ENCODE measurements at places on chromosomes 4 and X.

DNA sequence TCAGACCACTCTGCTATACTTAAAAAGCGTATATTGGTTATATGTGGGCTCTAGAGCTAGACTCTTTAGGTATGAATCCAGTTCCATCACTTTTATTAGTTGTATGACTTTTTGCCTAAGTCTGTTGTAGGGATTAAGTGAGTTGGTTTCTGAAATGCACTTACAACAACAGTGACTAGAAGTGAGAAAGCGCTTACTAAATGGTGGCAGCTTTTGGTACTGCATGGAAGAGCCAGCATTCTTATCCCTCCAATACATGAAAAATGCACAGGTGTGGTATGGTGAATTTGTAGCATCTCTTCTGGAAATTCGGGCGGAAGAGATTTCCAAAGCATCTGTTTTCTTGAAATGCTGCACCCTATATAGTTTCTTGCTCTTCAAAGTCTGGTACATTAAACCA, 117.1 kb downstream of the SPANXA1 start:
- DNase-seq: no peak
- no peak overlapping the region for H3K27ac ChIP-seq

DNA sequence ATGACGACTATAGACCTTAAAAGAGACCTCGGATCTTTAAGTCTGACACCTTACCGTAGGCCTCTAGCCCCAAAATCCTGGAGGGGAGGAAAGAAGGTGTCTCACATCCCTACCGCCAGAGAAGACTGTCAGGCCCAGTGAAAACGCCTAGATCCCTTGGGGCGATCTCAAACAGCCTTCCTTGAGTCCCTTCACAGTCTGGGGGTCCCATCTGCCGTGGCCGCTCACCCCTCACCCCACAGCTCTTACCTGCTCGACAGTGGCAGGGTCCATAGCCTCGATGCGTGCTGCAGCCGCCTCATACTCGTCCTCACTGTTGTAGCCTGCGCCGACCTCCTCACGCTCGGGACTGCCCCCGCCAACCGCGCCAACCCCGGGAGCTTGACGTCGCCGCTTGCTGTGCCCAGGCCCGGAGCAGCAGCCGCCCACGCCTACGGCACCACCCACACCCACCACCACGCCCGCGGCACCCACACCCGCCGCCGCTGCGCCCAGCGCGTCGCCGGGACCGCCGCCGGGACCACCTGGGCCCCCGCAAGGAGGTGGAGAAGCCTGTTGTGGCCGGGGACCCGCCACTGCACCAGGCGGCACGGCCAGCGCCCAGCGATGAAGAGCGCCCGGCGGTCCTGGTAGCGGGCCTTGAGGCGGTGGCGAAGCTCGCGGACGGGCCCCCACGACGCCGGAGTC, 536 bp downstream of the OTUD5 start:
- peaks cover 55% of the 10 kb centered on the region for H3K4me1 ChIP-seq
- H3K27me3 ChIP-seq: no peaks in the 10 kb centered on the region
- peaks cover 14% of the 10 kb centered on the region for H3K36me3 ChIP-seq

GRCh38 chr4:90318193-90318592, 191.0 kb downstream of the CCSER1 start:
- no peaks in the 10 kb centered on the region for H3K4me1 ChIP-seq
- H3K4me3 ChIP-seq: no peak overlapping the region
- no peak for DNase-seq
- H3K27me3 ChIP-seq: no peaks in the 10 kb centered on the region

DNA sequence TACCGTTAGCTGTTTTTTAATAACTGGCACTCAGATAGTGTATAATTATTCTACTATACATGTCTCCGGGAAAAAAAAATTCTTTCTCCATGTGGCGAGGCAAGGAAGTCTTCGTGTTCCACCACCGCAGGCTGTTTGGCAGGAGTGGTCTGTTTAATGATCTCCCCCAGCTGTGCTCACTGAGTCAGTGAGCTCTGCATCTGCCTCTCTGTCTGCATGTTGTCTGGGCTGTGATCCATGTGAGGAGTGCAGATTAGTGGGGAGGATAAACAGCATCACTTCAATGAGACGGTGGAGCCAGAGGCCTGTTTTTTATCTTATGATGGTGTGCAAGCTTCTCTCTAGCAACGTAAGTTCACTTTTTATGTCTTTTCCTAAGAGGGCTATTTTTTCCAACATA, 69.8 kb downstream of the RPS3A start:
- no peaks in the 10 kb centered on the region for H3K4me1 ChIP-seq
- no peak overlapping the region for H3K4me3 ChIP-seq
- H3K36me3 ChIP-seq: no peaks in the 10 kb centered on the region
- no peak overlapping the region for H3K27ac ChIP-seq
- DNase-seq: no peak
- H3K27me3 ChIP-seq: peaks cover 2% of the 10 kb centered on the region

- H3K27me3 ChIP-seq: no peaks in the 10 kb centered on the region
- H3K27ac ChIP-seq: no peak overlapping the region
- no peak overlapping the region for H3K4me3 ChIP-seq
- H3K36me3 ChIP-seq: no peaks in the 10 kb centered on the region
These were observed 471.0 kb downstream of the KLHL13 start for GRCh38 chrX:117645639-117646038.

- H3K36me3 ChIP-seq: no peaks in the 10 kb centered on the region
- DNase-seq: no peak
- no peak overlapping the region for H3K27ac ChIP-seq
- H3K4me1 ChIP-seq: no peaks in the 10 kb centered on the region
- no peak overlapping the region for H3K4me3 ChIP-seq
These were observed 144.8 kb downstream of the COL25A1 start for GRCh38 chr4:109157696-109158095.

GRCh38 chrX:17553469-17553868, 178.5 kb downstream of the NHS start:
- H3K27me3 ChIP-seq: no peaks in the 10 kb centered on the region
- no peaks in the 10 kb centered on the region for H3K4me1 ChIP-seq
- no peaks in the 10 kb centered on the region for H3K36me3 ChIP-seq
- no peak for DNase-seq
- H3K27ac ChIP-seq: no peak overlapping the region

DNA sequence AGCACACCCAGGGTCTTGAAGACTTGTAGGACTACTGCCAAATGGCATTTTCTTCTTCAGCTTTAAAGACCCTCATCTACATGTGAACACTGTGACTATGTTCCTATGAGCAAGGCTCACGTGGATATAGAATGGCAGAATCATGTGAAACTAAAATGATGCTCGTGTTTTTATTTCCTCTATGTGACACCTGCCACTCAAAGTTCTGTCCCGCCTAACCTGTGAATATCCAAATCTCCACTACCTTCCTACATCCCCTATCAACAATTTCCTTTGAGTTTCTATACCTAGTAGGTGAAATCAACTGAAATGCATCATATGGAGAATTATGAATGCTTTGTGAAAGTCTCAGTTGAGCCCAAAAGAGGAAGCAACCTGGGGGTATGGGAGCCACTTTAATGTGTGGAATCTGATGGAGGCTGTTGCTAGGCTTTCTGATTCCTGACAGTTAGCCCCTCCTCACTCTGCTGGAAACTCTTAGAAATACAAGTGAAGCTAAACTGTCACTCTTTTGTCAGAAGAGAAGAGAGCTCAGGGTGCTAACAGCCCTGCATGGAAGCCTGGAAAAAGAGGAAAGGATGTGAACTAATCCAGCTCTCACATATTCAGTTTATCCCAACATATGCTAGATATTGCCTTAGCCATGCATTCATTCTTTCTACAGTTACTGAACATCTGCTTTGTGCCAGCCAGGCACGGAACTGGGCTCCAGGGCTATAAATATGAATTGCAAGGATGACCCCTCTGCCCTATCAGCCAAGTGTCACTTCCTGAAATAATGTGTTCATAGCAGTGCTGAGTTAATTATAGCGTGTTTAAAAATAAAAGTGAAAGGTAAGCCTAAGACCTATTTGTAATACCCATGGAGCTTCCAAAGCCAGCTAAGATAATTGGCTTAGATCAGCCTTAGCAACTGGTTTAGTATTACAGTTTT, 11.0 kb downstream of the LHFPL1 start:
- H3K27ac ChIP-seq: no peak overlapping the region
- H3K4me3 ChIP-seq: no peak overlapping the region
- no peaks in the 10 kb centered on the region for H3K4me1 ChIP-seq

GRCh38 chrX:97728215-97728614, 844.5 kb downstream of the RPA4 start:
- H3K27me3 ChIP-seq: no peaks in the 10 kb centered on the region
- H3K27ac ChIP-seq: no peak overlapping the region
- no peaks in the 10 kb centered on the region for H3K4me1 ChIP-seq
- no peaks in the 10 kb centered on the region for H3K36me3 ChIP-seq

DNA sequence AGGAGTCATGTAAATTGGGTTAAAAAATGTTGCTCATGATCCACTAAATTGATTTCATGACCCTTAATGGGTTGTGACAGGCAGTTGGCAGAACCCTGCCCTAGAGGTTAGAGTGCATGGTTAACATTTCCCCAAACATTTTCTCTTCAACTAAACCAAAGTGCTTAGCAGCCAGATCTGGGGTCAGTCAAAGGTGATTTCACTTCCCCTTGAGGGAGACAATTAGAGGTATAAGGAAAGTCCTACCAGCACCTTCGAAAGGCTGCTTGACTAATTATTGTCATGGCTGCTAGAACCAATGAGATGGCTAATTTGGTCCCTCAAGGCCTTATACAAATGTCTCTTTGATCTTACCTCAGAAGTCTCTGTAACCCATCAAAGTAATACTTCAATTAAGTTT, 30.9 kb upstream of the INTS6L start:
- H3K4me3 ChIP-seq: no peak overlapping the region
- H3K27me3 ChIP-seq: no peaks in the 10 kb centered on the region
- H3K36me3 ChIP-seq: no peaks in the 10 kb centered on the region
- H3K4me1 ChIP-seq: no peaks in the 10 kb centered on the region

Data from CD4-positive, CD25-positive, alpha-beta regulatory T cell (primary cell).